Stimulated activated naive CD8-positive, alpha-beta T cell treated with anti-CD3 and anti-CD28 coated beads, Interleukin-15, Interleukin-2, amounts not matched to agents 100 U/mL and 50 U/mL, for 24 hours (primary cell): ENCODE measurements at places on chromosomes 6 and 20.

- DNase-seq: no peak
Observed at GRCh38 chr6:41080621-41081020, 7.8 kb downstream of the NFYA start.

GRCh38 chr6:149723771-149724417 is 6.0 kb upstream of the LATS1 start:
- DNase-seq: peak; percentile 23

DNA sequence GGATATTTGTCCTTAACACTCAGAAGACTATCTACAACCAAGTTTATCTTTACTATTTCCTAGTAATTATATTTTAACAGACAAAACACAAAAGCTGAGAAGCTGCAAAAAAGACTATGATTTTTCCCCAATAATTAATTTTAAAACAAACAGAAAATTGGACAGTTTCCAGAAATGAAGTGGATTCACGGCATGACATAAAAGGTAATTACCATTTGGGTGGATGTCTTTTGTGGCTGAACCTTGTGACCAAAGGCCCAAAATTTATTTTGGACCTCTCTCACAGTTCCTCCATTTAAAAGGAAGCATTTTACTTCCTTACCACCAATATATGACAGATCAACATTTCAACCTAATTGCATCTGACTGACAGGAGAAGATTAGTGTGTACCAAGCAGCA is 90.2 kb downstream of the GMDS start:
- DNase-seq: no peak

GRCh38 chr6:1641343-1641885 is 31.7 kb downstream of the FOXC1 start:
- no peak for DNase-seq

DNA sequence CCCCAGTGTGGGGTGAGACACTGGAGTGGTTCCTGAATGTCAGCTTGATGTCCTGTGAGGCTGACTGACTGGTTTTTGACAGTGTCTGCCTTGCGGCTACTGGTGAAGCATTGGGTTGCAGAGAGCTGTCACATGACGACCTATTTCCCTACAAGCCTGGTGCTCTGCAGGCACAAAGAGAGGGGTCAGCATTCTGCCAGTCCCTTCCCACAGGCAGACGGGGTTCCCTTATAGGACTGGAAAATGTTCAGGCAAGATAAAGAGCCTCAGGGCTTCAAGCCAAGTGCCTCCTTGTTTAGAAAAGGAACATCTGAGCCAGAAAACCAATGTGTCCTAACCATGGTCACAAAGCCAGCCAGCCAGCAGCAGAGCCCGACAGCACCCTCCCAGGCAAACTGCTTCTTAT is 11.0 kb downstream of the LY86 start:
- DNase-seq: no peak

DNA sequence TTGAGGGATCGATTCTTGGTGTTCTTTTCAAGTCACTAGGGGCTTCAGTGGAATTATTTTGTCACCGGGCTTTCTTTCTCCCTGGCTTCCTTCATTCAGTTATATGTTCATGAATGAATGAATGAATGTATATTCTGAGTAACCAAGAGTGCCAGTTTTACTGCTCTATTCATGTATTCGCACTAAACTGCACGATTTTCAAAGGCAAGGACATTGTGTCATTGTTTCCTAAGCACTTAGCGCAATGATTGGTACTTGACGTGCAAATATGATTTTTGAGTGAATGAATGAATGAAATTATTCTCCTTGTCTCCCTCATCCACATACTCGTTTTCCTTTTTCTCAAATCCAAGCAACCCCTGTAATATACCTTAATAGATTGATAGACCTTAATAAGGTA is 822 bp downstream of the AFG1L start:
- DNase-seq: no peak

DNA sequence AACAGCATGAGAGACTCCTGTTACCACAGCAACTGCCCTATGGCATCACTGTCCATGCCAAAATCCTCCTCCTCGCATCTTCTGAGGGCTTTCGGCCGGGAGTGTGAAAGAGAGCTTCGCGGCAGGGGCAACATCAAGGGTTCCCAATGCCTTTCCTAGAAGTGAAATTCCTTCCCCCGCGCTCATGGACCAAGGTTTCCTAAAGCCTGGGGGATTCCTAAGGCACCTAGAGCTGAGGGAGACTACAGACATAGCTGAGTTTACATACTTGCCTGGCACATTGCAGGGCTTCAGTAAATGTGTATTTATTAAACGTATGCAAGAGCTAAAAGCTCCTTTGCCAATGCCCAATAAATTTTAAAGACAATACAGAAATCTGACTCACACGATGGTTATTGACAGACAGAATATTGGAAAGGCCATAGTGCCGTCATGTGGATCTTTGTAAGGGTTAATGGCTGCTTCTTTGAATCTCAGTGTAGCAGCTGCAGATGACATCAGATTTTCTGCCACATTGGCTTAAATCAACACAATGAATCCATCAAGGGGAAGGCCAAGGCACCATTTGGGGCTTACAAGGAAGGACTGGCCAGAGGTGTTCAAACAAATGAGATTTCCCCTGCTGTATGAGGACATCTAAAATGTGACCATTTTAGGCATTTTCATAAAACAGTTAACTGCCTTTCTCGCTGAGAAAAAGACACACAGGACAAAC is 281.2 kb upstream of the JARID2 start:
- DNase-seq: no peak
